ENCODE measurements at places on chromosomes 12 and 14.

GRCh38 chr12:27971606-27972005 is 927 bp downstream of the PTHLH start:
- DNase-seq: no peak

GRCh38 chr14:55127460-55127951 is 1.5 kb upstream of the LGALS3 start:
- no peak for DNase-seq

GRCh38 chr12:48194799-48195201 is 8.3 kb downstream of the OR10AD1 start:
- DNase-seq: no peak

GRCh38 chr12:76590131-76590530 is 30.6 kb upstream of the OSBPL8 start:
- DNase-seq: no peak

DNA sequence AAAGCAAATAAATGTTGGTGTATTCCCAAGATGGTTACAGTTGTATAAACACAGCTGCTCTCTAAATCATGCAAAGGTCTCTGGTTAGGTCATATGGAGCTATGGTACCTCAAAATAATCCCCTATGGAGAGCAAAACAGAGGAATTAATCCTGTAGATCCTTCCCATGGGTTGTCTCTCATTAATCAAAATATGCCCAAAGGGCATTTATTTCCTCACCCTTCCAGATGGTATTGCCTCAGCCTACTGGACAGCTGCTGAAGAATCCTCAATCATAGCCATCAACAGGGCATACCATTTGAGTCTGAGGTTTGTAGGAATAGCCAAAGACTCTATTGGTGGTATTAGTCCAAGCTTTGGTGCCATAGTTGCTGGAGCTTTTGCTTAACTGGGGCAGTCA is 360.9 kb downstream of the RPL10L start:
- DNase-seq: no peak

DNA sequence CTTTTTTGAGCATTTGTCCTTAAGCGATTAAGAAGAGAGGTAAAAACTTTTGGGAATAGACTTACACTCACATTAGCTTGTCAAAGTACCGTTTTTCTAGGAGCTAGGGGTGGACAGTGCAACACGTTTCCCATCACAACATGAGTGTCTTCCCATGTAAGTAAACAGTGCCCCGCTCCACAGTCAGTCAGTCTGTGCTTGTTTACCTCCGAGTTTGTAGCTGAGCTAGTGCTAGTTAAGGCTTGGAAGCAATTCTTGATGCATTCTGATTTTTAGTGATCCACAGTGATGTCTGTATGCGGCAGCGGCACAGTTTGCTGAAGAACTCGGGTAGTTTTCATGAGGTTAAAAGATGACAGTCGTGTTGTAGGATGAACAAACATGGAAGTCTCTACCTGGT is 941 bp downstream of the ZDHHC17 start:
- peak; percentile 38 for DNase-seq

Measured in RKO (cell line).